ENCODE measurements at places on chromosomes 2 and 18. TPM values are rescaled to one million over a fixed set of nuclear protein-coding genes. Genes with fewer than 3 reads are reported as not detected.

- H3K36me3 ChIP-seq, result peaks cover 75% of the 10 kb centered on the region
- H3K27ac ChIP-seq, result no peak overlapping the region
- DNase-seq, result no peak
- no peaks in the 10 kb centered on the region for H3K27me3 ChIP-seq
- H3K4me3 ChIP-seq, result no peak overlapping the region
Measured at GRCh38 chr2:55547001-55547400, 27.5 kb downstream of the CFAP36 start.

DNA sequence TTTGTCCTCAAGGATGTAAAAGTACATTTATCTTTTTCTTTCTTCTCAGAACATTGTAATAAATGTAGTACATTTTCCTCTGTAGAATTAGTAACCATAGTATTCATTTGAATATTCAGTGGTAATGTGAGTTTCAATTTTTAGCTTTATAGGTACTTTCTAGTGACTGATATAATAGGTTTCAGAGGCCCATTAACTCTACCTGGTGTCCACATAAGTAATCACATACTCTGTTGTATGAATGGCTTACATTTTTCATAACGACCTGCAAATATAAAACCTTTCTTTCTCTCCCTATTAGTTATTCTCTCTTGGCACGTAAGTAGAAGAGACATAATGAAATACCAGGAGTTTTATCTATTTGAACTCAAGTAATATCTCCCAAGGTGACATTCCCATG lies 1017.6 kb downstream of the DPP10 start:
- H3K4me3 ChIP-seq, result no peak overlapping the region
- no peak overlapping the region for H3K27ac ChIP-seq
- no peak for DNase-seq

DNA sequence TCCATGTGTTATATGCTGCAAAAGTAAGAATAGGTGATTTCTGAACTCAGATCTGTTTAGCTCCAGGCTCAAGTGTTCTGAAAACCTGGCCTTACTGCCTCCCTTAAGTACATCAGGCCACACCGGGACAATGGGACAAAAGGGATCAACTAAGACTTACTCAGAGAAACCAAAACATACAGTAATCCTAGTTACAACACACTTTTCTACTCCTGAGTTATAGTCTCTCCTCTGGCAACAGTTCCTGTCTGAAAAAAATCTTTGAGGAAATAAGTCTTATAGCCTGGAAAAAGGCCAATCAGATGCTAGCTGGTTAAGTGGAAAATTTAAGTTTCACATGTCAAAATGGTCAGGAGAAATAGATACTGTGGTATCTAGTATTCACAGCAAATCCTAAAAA lies 5.6 kb downstream of the METTL5 start:
- H3K27ac ChIP-seq, result no peak overlapping the region
- no peak overlapping the region for H3K4me3 ChIP-seq
- no peak for DNase-seq

GRCh38 chr18:78904179-78904531 lies 75.5 kb upstream of the SALL3 start:
- peaks cover 3% of the 10 kb centered on the region for H3K27me3 ChIP-seq
- H3K4me1 ChIP-seq, result no peaks in the 10 kb centered on the region
- H3K27ac ChIP-seq, result no peak overlapping the region
- DNase-seq, result no peak
- H3K36me3 ChIP-seq, result no peaks in the 10 kb centered on the region
- no peak overlapping the region for H3K4me3 ChIP-seq

- no peaks in the 10 kb centered on the region for H3K36me3 ChIP-seq
- no peaks in the 10 kb centered on the region for H3K27me3 ChIP-seq
- peak overlapping the region; percentile 94 for H3K27ac ChIP-seq
- no peak for DNase-seq
Measured at GRCh38 chr2:70247364-70248180, 856 bp downstream of the TIA1 start.

- H3K4me3 ChIP-seq, result no peak overlapping the region
- DNase-seq, result no peak
- H3K27ac ChIP-seq, result no peak overlapping the region
- H3K36me3 ChIP-seq, result no peaks in the 10 kb centered on the region
Measured at GRCh38 chr2:45354776-45355175, 256.3 kb downstream of the SRBD1 start.

- H3K27ac ChIP-seq, result no peak overlapping the region
- H3K27me3 ChIP-seq, result no peaks in the 10 kb centered on the region
- no peaks in the 10 kb centered on the region for H3K4me1 ChIP-seq
Measured at GRCh38 chr18:39561126-39561525, 1995.5 kb upstream of the CELF4 start.

GRCh38 chr2:57376985-57377384 lies 669.6 kb upstream of the VRK2 start:
- no peaks in the 10 kb centered on the region for H3K36me3 ChIP-seq
- H3K4me1 ChIP-seq, result no peaks in the 10 kb centered on the region
- DNase-seq, result no peak
- no peak overlapping the region for H3K4me3 ChIP-seq
- H3K27me3 ChIP-seq, result no peaks in the 10 kb centered on the region
- H3K27ac ChIP-seq, result no peak overlapping the region

GRCh38 chr18:46019936-46020335 lies 52.1 kb downstream of the PSTPIP2 start:
- no peak overlapping the region for H3K27ac ChIP-seq
- H3K27me3 ChIP-seq, result no peaks in the 10 kb centered on the region
- no peaks in the 10 kb centered on the region for H3K4me1 ChIP-seq
- no peak for DNase-seq
- peaks cover 3% of the 10 kb centered on the region for H3K36me3 ChIP-seq

DNA sequence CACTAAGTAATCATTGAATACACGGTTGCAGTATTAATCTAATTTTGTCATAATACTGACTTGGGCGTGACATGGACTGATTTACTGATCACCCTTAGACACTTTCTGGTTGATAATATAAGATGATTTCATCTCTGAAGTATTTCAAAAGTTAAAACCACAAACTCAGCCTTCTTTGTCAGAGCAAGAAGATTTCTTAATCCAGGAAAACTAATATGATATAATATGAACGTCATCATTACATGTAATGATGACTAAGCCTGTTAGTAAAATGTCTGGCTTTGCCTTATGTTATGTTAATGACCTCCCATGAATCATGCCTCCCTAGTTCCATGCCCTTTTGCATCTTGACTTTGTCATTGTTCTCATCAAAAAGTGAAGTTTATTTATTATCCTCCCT lies 1325.0 kb upstream of the CDH2 start:
- no peaks in the 10 kb centered on the region for H3K36me3 ChIP-seq
- H3K27ac ChIP-seq, result no peak overlapping the region
- H3K27me3 ChIP-seq, result no peaks in the 10 kb centered on the region

DNA sequence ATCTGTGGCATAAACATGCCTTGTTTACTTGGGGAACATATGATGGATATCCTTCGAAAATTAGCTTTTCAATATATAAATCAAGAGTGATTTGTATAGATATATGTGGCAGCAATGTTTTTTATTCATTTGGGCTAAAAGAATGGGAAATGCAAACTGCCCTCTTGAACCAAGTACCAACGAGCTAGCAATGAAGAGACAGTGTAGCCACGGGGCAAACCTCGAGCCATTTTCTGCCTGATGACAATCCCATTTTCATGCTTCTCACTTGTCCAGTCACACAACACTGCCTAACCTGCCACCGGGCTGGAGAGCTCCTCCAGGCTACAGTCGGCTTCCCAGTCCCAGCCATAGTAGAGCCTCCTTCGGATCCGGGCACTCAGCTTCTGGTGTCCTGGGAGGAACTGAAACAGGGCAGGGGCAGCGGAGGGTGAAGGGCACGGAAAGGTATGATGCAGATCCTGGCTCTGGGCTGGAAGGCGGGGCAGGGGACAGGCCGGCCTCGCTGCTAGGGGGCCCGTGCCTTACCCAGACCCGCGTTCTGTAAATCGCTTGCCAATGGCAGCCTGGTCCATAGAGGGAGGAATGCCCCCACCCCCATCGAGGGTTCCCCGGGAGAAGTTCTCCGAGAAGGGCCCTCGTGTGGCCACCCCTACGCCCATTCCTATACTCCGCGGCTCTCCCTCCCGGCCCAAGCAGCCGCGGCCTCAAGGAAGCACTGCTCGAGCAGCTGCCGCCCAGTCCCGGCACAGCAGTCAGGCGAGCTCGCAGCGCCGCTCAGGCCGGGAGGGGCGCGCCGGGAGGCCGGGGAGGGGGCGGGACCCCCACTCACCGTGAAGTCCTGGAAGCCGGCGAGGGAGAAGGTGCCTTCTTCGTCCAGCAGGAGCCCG lies 552 bp downstream of the CNPPD1 start:
- peak; percentile 72 for DNase-seq
- H3K27ac ChIP-seq, result peak overlapping the region; percentile 99
- peaks cover 59% of the 10 kb centered on the region for H3K36me3 ChIP-seq
- H3K4me3 ChIP-seq, result peak overlapping the region; percentile 99
- H3K27me3 ChIP-seq, result no peaks in the 10 kb centered on the region
- peaks cover 43% of the 10 kb centered on the region for H3K4me1 ChIP-seq

DNA sequence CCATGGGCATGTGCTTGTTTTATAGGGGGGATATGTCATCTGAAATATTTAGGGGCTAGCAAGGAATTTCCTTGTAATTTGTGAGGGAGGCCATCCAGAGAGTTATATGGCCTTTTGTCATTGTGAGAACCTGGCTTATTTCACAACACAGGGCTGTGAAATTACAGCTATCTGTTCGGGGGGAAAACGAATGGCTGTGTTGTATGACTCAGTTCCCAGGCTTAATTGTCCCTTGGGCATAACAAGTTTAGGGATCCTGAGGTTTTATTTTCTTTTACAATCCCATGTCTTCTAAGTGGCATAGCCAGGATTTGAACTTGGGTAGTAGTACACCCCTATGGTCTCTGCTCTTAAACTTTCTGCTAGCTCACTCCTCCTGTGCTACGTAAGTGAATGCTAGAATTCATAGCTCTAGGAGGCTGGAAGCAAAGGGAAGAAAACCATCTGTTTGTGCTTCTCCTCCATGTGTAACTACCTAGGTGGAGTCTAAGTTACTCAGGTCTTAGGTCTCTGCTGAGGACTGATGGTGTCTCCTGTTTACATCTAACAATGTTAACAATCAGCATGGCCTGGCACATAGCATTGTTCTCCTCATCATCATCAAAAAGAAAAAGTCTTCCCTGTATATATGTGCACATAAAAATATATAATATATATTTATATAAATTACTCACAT lies 53.8 kb downstream of the SKA1 start:
- H3K4me3 ChIP-seq, result no peak overlapping the region
- H3K36me3 ChIP-seq, result no peaks in the 10 kb centered on the region
- no peaks in the 10 kb centered on the region for H3K27me3 ChIP-seq
- DNase-seq, result no peak
- H3K4me1 ChIP-seq, result no peaks in the 10 kb centered on the region
- no peak overlapping the region for H3K27ac ChIP-seq

- no peak for DNase-seq
- no peak overlapping the region for H3K4me3 ChIP-seq
- no peaks in the 10 kb centered on the region for H3K36me3 ChIP-seq
- H3K4me1 ChIP-seq, result peaks cover 13% of the 10 kb centered on the region
Measured at GRCh38 chr2:176079285-176079830, 4.4 kb downstream of the EVX2 start.

- no peak overlapping the region for H3K4me3 ChIP-seq
- H3K36me3 ChIP-seq, result no peaks in the 10 kb centered on the region
- H3K27me3 ChIP-seq, result no peaks in the 10 kb centered on the region
Measured at GRCh38 chr2:72794572-72794971, 31.3 kb downstream of the EXOC6B start.

DNA sequence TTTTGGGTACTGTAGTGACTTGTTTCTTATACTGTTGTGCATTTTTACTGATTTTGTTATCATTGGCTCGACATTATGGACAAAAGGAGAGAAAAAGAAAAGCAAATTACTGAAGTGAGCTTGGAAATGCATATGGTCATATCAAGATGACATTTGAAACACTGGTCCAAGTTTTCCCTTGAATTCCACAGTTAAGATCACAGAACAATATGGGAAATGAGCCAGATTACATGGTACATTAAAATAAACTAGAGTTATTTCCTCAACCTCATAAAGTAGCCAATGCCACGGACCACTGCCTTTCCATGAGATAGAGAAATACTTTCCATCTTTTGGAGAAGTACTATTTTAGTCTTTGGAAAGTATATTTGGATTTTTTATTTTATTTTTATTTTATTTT lies 62.0 kb upstream of the SGPP2 start:
- no peak overlapping the region for H3K4me3 ChIP-seq
- no peaks in the 10 kb centered on the region for H3K4me1 ChIP-seq
- H3K27ac ChIP-seq, result no peak overlapping the region
- no peaks in the 10 kb centered on the region for H3K27me3 ChIP-seq
- no peak for DNase-seq
- H3K36me3 ChIP-seq, result no peaks in the 10 kb centered on the region

GRCh38 chr18:58738322-58738721 lies 67.1 kb downstream of the MALT1 start:
- no peak overlapping the region for H3K4me3 ChIP-seq
- H3K27me3 ChIP-seq, result no peaks in the 10 kb centered on the region
- H3K4me1 ChIP-seq, result no peaks in the 10 kb centered on the region
- DNase-seq, result no peak
- H3K36me3 ChIP-seq, result peaks cover 49% of the 10 kb centered on the region

GRCh38 chr18:56148373-56148772 lies 490.0 kb downstream of the TXNL1 start:
- H3K27me3 ChIP-seq, result no peaks in the 10 kb centered on the region
- H3K27ac ChIP-seq, result no peak overlapping the region
- no peaks in the 10 kb centered on the region for H3K4me1 ChIP-seq
- no peaks in the 10 kb centered on the region for H3K36me3 ChIP-seq

DNA sequence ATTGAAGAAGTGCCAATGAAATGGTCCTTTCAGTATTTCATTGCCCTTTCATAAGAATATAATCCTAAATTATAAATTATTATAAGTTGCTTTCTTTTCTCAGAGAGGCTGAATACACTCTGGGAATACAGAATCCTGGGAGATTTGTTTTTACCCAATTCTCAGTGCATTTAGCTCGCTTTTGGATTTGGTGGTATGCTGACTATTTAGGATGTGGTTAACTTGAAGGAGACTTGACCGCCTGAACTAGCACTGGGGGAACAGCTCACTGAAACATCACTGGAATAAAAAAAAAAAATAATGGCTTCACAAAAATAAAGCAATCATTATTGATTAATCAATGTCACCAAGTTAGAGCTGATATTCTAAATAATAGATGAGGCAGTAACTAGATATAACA lies 10.2 kb downstream of the TNFAIP6 start:
- H3K36me3 ChIP-seq, result no peaks in the 10 kb centered on the region
- H3K4me1 ChIP-seq, result no peaks in the 10 kb centered on the region
- DNase-seq, result no peak
- no peak overlapping the region for H3K4me3 ChIP-seq
- H3K27ac ChIP-seq, result no peak overlapping the region

- H3K4me1 ChIP-seq, result no peaks in the 10 kb centered on the region
- no peak overlapping the region for H3K4me3 ChIP-seq
- H3K27me3 ChIP-seq, result no peaks in the 10 kb centered on the region
- DNase-seq, result no peak
- no peak overlapping the region for H3K27ac ChIP-seq
- no peaks in the 10 kb centered on the region for H3K36me3 ChIP-seq
Measured at GRCh38 chr2:75226099-75226498, 26.8 kb upstream of the TACR1 start.

- no peak overlapping the region for H3K4me3 ChIP-seq
- DNase-seq, result peak; percentile 61
- H3K36me3 ChIP-seq, result no peaks in the 10 kb centered on the region
- no peak overlapping the region for H3K27ac ChIP-seq
- H3K4me1 ChIP-seq, result no peaks in the 10 kb centered on the region
Measured at GRCh38 chr2:217652761-217653639, 349.8 kb downstream of the TNS1 start.

The NTSR2 gene
- not detected for total RNA-seq

The IL37 gene
- not detected for total RNA-seq

The SPHKAP gene
- 0.06 TPM for total RNA-seq

The MOGAT1 gene
- total RNA-seq, result 3.2 TPM

The WDR43 gene
- total RNA-seq, result 27.9 TPM

The MOB4 gene
- 21.3 TPM for total RNA-seq

The TRPM8 gene
- total RNA-seq, result not detected

The BMP10 gene
- total RNA-seq, result 0.24 TPM

The TNFRSF11A gene
- 3.9 TPM for total RNA-seq
